ENCODE measurements at places on chromosomes 13 and 19.

- DNase-seq = no peak
Measured at GRCh38 chr19:13770013-13770635, 4.1 kb upstream of the C19orf53 start.

GRCh38 chr19:2168619-2169424 lies 5.1 kb downstream of the DOT1L start:
- peak; percentile 96 for DNase-seq

GRCh38 chr19:43599635-43600295 lies 3.4 kb downstream of the ZNF576 start:
- DNase-seq = no peak

GRCh38 chr19:10291554-10292205 lies 1.9 kb downstream of the ICAM5 start:
- no peak for DNase-seq

GRCh38 chr13:62687732-62688131 lies 1272.1 kb upstream of the PCDH20 start:
- no peak for DNase-seq

DNA sequence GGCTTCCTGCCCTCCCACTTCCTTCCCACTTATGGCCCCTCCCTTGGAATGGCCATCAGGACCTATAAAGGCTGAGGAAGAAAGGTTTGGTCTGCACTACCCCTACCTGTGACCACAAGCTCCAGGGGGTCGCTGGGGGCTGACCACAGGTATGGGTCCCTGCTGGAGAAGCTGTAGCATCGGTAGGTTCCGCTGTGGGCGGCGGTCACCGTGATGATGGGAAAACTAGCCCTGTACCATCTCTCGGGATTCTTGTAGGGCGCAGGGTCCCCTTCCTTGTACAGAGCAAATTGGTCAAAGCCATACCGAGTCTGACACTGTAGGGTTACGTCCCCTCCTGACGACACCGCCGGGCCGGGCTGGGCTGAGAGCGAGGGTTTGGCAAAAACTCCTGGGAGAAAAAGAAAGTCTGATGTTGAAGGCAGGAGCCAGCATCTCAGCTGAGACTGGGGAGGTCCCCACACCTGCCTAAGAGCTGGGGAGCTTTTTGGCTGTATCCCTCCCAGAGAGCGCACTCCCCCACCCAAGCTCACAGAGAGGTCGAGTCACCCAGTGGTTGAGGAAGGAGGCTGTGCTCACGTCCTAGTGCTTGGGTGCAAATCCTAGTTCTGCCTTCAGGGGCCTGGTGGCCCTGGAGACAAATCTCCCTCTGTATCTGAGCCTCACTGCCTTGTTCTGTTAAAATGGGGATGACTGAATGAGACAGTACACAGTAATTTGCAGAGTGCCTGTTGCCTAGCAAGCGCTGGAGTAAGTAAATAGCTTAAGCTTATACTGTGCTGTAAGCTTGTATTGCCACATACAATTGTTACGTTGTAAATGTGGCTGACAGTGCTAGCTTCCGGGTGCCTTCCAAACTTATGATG lies 10.4 kb downstream of the GP6 start:
- DNase-seq = peak; percentile 4

DNA sequence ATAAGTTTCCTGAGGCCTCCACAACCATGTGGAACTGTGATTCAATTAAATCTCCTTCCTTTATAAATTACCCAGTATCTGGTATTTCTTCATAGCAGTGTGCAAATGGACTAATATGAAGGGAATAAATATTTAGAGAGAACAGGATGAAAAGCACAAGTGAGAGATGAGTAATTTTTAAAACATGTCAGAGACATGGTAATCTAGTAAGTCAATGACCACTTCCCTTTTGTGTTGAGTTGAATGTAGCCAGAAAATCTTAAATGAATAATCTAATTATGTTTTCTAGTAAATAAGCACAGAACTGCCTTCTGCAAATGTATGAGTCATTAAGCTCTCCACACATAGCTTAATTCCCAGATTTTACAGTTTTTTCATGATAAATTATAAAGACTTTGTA lies 524.1 kb upstream of the SLITRK5 start:
- DNase-seq = no peak

DNA sequence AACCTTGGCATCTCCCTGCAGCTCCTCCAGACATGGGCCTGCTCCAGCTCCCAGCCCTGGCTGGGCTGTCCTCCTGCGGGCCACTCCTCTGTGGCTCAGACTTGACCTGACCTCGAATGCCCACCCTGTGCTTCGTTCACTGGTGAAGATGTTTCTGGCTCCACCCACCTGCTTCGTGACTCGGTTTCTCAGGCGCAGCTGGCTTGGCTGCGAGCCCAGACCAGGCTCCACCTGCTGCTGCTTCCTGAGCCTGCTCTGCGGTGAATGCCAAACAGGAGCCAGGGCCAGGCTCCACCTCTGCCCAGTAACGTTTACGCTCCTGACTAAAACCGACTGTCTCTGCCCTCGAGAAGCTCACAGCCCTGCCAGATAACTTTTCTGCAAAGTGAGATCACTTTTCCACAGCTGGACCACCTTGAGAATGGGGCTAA lies 8.9 kb upstream of the RSPH6A start:
- DNase-seq = no peak

GRCh38 chr19:19256072-19256969 lies 16.8 kb downstream of the TM6SF2 start:
- DNase-seq = no peak

DNA sequence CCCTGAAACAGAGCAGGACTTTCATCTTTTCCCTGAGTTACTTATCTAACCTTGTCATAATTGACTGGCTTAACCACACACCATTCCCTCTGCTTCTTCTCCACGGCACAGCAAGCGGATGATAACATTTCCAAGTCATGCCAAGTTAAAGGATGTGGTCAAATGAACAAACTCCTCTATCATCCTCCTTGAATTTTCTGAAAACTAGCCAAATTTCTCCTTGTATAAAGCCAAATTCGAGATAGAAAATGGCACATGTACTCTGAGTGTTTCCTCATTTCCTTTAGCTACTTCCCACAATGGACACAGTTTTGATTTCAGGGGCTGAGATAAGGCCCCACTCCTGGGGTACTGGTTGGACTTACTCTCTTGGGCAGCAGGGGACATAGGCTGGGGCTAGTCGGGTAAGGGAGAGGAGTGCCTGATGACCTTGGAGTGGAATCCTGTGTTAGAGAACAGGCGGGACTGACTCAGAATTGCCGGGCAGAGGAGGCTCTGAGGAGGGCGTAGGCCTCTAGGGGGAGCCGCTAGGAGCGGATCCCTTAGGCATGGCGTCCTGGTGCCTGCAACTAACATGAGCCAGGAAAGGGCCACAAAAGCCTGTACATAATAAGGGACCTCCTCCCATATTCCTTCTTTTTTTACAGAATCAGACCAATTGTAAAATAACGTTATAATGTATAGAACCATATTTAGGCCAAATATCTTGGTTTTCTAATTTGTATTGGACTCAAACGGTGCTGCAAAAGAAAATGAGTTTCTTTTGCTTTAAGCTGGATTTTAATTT lies 20.3 kb upstream of the TMTC4 start:
- no peak for DNase-seq

- DNase-seq = no peak
Measured at GRCh38 chr19:39398297-39398864, 7.2 kb downstream of the MED29 start.

DNA sequence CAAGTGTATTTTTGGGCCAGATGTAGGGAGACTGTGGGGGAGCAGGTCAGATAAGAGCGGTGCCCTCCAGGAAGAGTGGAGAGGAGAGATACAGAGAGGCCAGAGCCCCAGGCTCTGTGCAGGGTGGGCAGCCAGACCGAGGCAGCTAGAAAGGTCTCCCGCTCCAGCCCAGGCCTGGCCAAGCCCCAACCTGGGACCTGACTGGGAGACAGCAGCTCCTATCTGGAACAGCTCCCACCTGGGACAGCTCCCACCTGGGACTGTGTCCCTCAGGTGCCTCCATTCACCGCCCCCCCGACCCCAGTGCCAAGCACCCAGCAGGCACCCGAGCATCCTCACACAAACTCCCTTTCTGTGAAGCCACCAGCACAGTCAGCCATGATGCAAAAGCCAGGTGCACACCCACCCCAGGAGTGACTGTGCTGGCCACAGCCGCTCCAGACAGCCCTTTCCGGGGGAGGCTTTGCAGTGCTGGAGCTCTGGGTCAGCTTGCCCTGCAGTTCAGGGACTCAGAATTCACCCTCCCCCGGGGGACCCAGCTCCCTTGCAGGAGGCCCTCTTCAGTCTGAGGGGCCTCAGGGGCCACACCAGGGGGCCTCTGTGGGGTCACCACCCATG lies 2.1 kb upstream of the GRTP1 start:
- DNase-seq = no peak

DNA sequence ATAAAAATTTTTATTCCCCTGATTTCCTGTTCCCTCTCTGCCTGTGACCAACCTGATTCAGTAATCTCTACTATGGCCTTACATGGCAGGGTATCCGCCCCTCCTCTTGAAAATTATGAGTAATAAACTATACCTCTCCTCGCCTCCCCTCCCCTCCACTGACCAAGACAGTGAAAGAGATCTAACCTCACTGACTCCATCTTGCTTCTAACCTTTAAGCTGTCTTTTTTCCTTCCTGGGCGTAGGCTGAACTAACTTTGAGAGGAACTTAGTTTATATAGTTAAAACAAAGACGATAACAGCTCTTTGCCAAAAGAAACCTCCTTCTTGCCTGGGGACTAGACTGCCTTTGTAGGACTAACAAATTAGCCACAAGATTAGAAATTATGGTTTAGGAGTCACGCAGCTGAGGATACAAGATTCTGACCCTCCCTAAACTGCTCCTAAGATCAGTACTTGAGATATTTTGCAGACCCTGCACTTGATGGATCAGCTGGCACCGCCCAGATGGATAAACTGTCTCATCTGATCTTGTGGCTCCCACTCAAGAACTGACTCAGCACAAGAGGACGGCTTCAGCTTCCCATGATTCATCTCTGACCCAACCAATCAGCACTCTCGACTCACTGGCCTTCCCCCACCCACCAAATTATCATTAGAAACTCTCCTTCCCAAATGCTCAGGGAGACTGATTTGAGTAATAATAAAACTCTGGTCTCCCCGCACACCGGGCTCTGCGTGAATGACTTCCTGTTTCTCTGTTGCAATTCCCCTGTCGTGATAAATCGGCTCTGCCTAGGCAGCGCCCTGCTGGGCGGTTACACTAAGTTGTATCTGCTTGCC lies 187.1 kb downstream of the TDRD3 start:
- no peak for DNase-seq

DNA sequence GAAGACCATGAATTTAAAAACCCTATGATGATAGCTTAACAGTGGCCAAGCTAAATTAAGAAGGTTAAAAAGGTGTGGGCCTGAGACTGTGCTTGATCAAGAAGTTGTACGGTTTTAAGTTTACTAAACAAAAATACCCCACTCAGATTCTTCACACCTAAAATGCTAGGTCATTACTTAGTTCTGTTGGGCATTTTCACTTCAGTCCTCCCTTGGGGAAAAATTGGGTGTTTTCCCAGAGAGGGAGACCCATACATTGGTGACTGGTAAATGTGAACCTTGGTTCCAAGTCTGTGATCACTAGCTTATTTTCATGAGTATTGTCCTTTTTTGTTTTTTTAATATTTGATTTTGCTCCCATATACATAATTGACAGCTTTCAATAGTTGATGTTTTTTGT lies 44.4 kb downstream of the MTUS2 start:
- no peak for DNase-seq

- DNase-seq = no peak
Measured at GRCh38 chr19:30604657-30605056, 232.5 kb downstream of the ZNF536 start.

- DNase-seq = no peak
Measured at GRCh38 chr19:38185562-38185961, 38.5 kb downstream of the DPF1 start.

- DNase-seq = no peak
Measured at GRCh38 chr13:39422845-39423565, 180.0 kb downstream of the LHFPL6 start.

GRCh38 chr13:108304170-108305016 lies 34.9 kb downstream of the TNFSF13B start:
- DNase-seq = no peak

DNA sequence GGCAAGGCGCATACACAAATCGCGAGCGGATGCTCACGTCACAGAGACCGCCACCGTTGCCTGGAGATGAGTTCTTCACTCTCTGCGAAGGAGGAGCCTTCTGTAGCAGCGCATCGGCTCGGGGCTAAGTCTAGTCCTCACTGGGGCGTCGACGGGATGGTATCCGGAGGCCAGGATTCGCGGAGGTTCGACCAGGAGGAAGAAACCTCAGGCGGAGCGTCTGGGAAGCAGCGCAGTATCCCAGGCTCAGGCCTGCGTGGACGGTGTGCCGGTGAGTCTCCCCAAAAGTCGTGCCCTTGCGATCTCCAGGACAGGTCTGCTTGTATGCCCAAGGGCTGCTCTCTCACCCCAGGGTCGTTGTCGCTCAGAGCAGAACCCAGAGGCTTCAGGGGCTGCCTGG lies 40.4 kb downstream of the ZNF146 start:
- no peak for DNase-seq

DNA sequence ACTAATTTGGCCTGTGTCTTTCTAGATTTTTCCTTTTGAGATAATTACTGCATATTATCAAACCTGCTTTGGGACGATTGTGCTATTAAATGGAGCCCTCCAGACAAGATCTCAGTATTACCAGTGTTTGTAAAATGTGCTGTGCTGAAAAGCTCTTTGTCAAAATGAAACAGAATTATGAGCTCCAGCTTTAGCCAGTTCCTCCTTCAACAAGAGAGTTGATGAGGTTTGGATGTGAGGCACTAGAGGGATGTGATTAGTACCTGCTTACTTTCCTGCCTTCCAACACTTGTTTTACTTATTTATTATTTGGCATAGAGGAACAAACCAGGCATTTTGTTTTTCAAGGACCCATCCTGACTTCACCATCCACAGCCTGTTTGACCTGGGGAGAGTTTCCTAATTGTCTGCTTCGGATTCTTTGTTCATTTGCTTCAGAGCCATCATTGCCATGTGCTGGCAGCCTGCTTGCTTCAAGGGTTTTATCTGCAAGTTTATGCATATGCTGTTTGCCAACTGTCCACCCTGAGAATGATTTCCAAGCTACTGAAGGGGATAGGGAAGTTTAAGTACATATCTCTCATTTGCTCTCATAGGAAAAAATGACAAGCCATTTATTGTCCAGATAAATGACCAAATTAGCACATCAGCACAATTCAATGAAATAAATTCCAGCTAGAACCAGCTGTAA lies 32.9 kb upstream of the CPB2 start:
- no peak for DNase-seq

- DNase-seq = peak; percentile 81
Measured at GRCh38 chr13:49643035-49643646, 14.8 kb downstream of the ARL11 start.

DNA sequence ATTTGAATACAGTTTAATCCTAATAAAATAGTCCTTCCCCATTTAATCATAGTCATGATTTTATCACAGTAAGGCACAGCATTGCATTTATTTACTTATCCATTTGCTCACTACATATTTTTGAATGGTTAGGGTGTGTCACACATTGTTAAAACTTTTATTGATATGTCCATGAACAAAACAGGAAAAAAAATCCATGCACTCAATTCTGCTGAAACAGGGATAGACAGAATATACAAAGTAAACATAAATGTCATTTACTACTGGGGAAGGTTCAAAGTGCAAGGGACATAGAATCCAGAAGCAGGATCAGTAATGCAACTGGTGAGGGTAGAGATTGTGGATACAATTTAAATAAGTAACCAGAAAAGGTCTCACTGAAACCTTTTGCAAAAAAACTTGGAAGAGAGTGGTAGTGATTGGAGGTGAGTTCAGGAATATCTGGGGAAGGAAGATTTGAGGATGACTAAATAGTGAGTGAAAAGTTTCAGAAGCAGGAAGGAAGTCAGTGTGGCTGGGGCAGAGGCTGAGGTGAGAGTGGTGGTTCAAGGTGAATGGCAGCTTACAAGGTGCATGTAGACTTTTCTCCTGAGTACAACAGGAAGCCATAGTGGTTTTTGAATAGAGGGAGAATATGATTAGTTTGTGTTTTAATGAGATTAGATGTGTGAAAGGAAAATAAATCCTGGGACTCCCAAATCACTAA lies 387.2 kb upstream of the ATXN8OS start:
- DNase-seq = no peak

All from AML-193 (cell line).